ENCODE measurements at places on chromosomes 3 and 15.

GRCh38 chr15:56242576-56243162 is 1.0 kb downstream of the RFX7 start:
- H3K27ac ChIP-seq, result peak overlapping the region; percentile 62
- no peaks in the 10 kb centered on the region for H3K36me3 ChIP-seq
- DNase-seq, result no peak
- H3K27me3 ChIP-seq, result no peaks in the 10 kb centered on the region
- peaks cover 33% of the 10 kb centered on the region for H3K4me1 ChIP-seq
- peak overlapping the region; percentile 90 for H3K4me3 ChIP-seq

GRCh38 chr3:72255191-72255590 is 470.2 kb upstream of the PROK2 start:
- no peak for DNase-seq
- H3K27me3 ChIP-seq, result peaks cover 6% of the 10 kb centered on the region
- peaks cover 13% of the 10 kb centered on the region for H3K4me1 ChIP-seq
- H3K27ac ChIP-seq, result no peak overlapping the region

GRCh38 chr15:80052597-80053304 is 6.7 kb upstream of the ZFAND6 start:
- H3K4me3 ChIP-seq, result no peak overlapping the region
- peaks cover 4% of the 10 kb centered on the region for H3K27me3 ChIP-seq
- peak overlapping the region; percentile 34 for H3K27ac ChIP-seq
- peaks cover 5% of the 10 kb centered on the region for H3K4me1 ChIP-seq
- no peak for DNase-seq

- H3K27me3 ChIP-seq, result peaks cover 37% of the 10 kb centered on the region
- H3K27ac ChIP-seq, result no peak overlapping the region
- no peak for DNase-seq
- no peak overlapping the region for H3K4me3 ChIP-seq
Observed at GRCh38 chr3:30180310-30181177, 425.9 kb upstream of the TGFBR2 start.

GRCh38 chr3:21290557-21290956 is 460.5 kb downstream of the ZNF385D start:
- H3K4me1 ChIP-seq, result no peaks in the 10 kb centered on the region
- no peaks in the 10 kb centered on the region for H3K36me3 ChIP-seq
- DNase-seq, result no peak
- H3K4me3 ChIP-seq, result no peak overlapping the region
- no peak overlapping the region for H3K27ac ChIP-seq

DNA sequence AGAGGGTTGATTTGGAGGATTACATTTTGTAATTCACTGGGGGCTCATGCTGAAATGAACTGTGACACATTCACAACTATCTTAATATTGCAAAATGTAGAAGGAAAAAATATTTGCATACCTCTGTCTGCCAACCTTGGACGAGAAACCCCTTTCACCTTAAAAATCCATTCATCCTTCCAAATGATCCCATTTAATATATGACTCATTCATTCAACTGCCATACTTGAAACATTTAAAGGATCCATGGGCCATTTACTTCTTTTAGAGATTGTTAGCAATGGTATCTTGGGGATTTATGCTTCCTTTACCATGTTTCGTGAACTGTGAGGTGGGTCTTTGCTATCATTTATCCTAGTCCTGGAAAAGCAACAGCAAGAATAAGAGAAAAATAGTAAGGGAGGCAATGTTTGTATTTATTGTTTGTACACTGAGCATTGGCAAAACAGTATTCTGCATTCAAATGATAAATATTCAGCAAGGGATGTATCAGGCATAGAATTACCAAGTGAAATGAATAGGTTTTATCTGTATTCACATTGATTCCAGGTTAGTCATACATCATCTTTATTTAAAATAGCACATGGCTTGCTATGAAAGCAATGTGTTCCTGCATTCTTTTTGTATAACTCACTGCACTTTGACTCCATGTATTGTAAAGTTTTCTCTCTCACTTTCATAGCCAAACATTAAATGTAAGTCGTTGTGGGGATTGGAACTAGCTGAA is 378.1 kb downstream of the NSUN3 start:
- H3K4me3 ChIP-seq, result no peak overlapping the region
- no peaks in the 10 kb centered on the region for H3K27me3 ChIP-seq
- H3K36me3 ChIP-seq, result no peaks in the 10 kb centered on the region

- no peak for DNase-seq
- H3K36me3 ChIP-seq, result peaks cover 4% of the 10 kb centered on the region
- peak overlapping the region; percentile 61 for H3K27ac ChIP-seq
- peaks cover 24% of the 10 kb centered on the region for H3K4me1 ChIP-seq
Observed at GRCh38 chr15:67783303-67783702, 42.0 kb upstream of the SKOR1 start.

- no peaks in the 10 kb centered on the region for H3K36me3 ChIP-seq
- H3K27me3 ChIP-seq, result no peaks in the 10 kb centered on the region
- no peak for DNase-seq
- no peak overlapping the region for H3K4me3 ChIP-seq
- no peak overlapping the region for H3K27ac ChIP-seq
Observed at GRCh38 chr3:175443682-175444081, 584.5 kb downstream of the NAALADL2 start.

GRCh38 chr15:44729408-44730127 is 6.8 kb upstream of the TRIM69 start:
- peaks cover 53% of the 10 kb centered on the region for H3K4me1 ChIP-seq
- no peak for DNase-seq
- H3K27me3 ChIP-seq, result no peaks in the 10 kb centered on the region
- peak overlapping the region; percentile 99 for H3K27ac ChIP-seq

GRCh38 chr15:69275933-69276560 is 22.7 kb upstream of the PAQR5 start:
- H3K4me3 ChIP-seq, result no peak overlapping the region
- no peak overlapping the region for H3K27ac ChIP-seq
- H3K4me1 ChIP-seq, result no peaks in the 10 kb centered on the region

GRCh38 chr3:106172780-106173179 is 304.0 kb upstream of the CBLB start:
- DNase-seq, result no peak
- no peak overlapping the region for H3K4me3 ChIP-seq
- H3K36me3 ChIP-seq, result no peaks in the 10 kb centered on the region
- peaks cover 29% of the 10 kb centered on the region for H3K4me1 ChIP-seq
- no peaks in the 10 kb centered on the region for H3K27me3 ChIP-seq

DNA sequence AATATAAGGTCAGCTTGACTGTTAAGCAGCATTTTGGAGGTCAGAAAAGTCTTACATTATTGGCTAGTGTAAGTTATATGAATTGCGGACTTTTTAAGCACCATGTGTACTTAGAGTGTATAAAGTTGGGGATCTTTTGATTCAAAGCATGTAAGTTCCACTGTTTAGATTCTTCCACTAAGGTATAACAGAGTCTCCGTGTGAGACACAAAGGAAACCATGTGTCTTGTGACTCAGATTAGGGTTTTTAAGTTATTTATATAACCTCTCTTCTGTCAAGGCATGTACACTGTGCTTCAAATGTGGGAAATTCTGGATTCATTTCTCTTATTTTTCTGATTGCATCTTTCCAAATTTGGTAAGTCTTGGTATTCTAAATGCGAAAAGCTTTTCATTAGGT is 143.5 kb upstream of the SOX2 start:
- no peaks in the 10 kb centered on the region for H3K27me3 ChIP-seq
- DNase-seq, result no peak
- H3K36me3 ChIP-seq, result no peaks in the 10 kb centered on the region
- H3K4me1 ChIP-seq, result no peaks in the 10 kb centered on the region
- no peak overlapping the region for H3K4me3 ChIP-seq

GRCh38 chr3:106379251-106379750 is 510.5 kb upstream of the CBLB start:
- H3K27me3 ChIP-seq, result no peaks in the 10 kb centered on the region
- H3K4me1 ChIP-seq, result no peaks in the 10 kb centered on the region
- H3K36me3 ChIP-seq, result no peaks in the 10 kb centered on the region
- DNase-seq, result no peak

DNA sequence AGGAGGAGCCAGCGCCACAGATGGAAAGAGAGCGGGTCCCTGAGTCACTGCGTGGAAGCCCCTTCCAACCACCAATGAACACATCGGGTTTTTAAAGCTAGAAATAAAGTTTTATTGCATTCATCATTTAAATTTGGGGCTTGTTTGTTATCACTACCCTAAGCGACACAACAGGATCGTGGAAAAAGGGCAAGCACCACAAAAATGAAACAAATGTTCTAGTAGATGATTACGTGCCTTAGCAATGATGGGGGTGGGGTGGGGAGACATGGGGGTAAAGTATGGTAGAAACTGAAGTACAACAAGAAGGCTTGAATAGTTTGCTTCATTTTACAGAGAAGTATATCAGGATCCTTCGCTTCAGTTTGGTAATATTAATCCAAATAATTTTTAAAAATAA is 221.6 kb upstream of the ATP10A start:
- DNase-seq, result no peak
- peaks cover under 1% of the 10 kb centered on the region for H3K27me3 ChIP-seq
- peaks cover 3% of the 10 kb centered on the region for H3K36me3 ChIP-seq
- no peak overlapping the region for H3K4me3 ChIP-seq
- no peak overlapping the region for H3K27ac ChIP-seq

DNA sequence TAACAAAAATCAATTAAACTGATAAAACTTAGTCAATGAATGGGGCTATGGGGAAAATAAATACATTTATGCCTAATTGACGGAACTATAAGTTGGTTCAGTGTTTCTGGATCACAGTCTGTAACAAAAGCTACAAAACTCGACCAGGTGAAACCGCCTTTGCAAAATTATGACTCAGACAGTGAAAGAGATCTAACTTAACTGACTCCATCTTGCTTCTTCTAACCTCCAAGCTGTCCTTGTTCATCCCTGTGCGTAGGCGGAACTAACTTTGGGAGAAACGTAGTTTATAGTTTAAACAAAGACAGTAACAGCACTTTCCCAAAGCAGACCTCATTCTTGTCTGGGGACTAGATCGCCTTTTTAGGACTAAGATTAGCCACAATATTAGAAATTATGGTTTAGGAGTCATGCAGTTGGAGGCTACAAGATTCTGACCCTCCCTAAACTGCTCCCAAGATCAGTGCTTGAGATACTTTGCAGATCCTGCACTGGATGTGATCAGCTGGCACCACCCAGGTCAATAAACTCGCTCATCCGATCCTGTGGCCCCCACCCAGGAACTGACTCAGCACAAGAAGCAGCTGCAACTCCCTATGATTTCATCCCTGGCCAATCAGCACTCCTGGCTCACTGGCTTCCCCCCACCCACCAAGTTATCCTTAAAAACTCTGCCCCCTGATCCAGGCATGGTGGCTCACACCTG is 7.2 kb upstream of the MFGE8 start:
- H3K36me3 ChIP-seq, result peaks cover 5% of the 10 kb centered on the region
- H3K4me3 ChIP-seq, result no peak overlapping the region
- H3K27ac ChIP-seq, result no peak overlapping the region
- peaks cover 22% of the 10 kb centered on the region for H3K4me1 ChIP-seq
- DNase-seq, result no peak

GRCh38 chr3:151404316-151404715 is 19.8 kb upstream of the P2RY12 start:
- H3K27ac ChIP-seq, result no peak overlapping the region
- H3K4me1 ChIP-seq, result no peaks in the 10 kb centered on the region
- H3K27me3 ChIP-seq, result peaks cover 4% of the 10 kb centered on the region
- no peak overlapping the region for H3K4me3 ChIP-seq

Data from T-helper 17 cell (primary cell).